IMR-90 (cell line): ENCODE measurements at places on chromosomes 4 and X. TPM values are rescaled to one million over a fixed set of nuclear protein-coding genes. Genes with fewer than 3 reads are reported as not detected.

- no peak for DNase-seq
- no peaks in the 10 kb centered on the region for H3K36me3 ChIP-seq
- no peak overlapping the region for H3K27ac ChIP-seq
- no peaks in the 10 kb centered on the region; the same call in 1 of the 2 replicates for H3K4me1 ChIP-seq
- H3K4me3 ChIP-seq = no peak overlapping the region
- H3K27me3 ChIP-seq = no peaks in the 10 kb centered on the region
These were observed 22.2 kb downstream of the GUCY1A1 start for GRCh38 chr4:155688860-155689259.

DNA sequence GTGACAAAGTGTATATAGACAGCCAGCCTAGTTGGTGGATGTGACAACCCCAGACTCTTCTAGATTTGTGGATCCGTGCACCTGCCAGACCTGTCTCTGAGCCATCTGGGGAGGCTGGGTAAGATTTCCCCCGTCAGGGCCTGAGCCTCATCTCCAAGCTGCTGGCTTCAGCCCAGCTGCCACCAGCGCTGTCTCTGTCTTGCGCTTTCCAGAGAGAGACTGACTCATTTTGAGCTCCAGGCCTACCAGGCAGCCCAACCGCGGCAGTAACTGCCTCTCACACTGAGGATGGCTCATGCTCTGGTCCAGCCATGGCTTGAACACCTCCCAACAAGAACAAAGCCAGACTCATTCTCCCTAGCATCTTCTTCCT is 26.4 kb downstream of the NOP14 start:
- H3K27ac ChIP-seq = no peak overlapping the region
- H3K27me3 ChIP-seq = no peaks in the 10 kb centered on the region
- DNase-seq = peak; percentile 58
- peaks cover 16% of the 10 kb centered on the region for H3K4me1 ChIP-seq
- H3K4me3 ChIP-seq = no peak overlapping the region

DNA sequence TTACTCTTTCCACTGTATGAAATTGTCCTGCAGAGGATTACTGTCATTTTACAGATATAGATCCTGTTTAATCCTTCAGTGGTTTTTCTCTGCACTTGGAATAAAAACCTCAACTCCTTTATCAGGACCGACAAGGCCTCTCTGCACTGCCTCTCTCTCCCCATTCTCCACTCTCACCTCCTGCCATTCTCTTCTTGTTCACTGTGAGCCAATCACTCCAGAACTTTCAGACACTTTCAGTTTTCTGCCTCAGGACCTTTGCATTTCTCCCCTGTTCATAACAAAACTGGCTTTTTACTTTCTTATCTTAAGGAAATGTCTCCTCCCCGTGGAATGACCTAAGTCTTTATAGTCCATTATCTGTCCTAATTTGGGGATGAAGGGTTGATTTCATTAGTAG is 137.3 kb downstream of the ELOVL6 start:
- no peak overlapping the region for H3K4me3 ChIP-seq
- no peak overlapping the region for H3K27ac ChIP-seq
- H3K27me3 ChIP-seq = no peaks in the 10 kb centered on the region
- DNase-seq = no peak
- H3K36me3 ChIP-seq = no peaks in the 10 kb centered on the region
- H3K4me1 ChIP-seq = peaks cover 5% of the 10 kb centered on the region; the same call in 1 of the 2 replicates

DNA sequence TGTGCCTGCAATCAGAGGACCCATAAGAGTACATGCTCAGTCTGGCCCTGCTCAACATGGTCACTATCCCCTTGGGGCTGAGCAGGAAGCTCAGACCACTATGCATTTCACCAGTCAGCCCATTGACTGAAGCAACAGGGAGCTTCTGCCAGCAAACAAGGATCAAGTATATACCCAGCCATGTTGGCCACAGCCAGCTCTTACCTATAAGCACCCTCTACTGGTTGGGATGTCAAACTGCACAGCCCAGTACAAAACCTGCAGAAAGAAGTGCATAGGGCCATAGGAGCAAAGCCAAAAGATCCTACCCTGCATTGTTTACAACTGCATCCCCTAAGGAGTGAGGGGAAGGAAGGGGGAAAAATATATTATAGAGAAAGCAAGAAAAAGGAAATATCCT is 214.4 kb upstream of the CPEB2 start:
- H3K4me1 ChIP-seq = no peaks in the 10 kb centered on the region
- H3K27me3 ChIP-seq = no peaks in the 10 kb centered on the region
- H3K36me3 ChIP-seq = no peaks in the 10 kb centered on the region
- DNase-seq = peak; percentile 13
- no peak overlapping the region for H3K4me3 ChIP-seq
- H3K27ac ChIP-seq = no peak overlapping the region

- DNase-seq = no peak
- H3K36me3 ChIP-seq = no peaks in the 10 kb centered on the region
These were observed 74.7 kb downstream of the LPAR4 start for GRCh38 chrX:78822157-78822690.

CD99L2 gene
- polyA plus RNA-seq = 41.4 and 43.0 TPM in 2 replicates

DNA sequence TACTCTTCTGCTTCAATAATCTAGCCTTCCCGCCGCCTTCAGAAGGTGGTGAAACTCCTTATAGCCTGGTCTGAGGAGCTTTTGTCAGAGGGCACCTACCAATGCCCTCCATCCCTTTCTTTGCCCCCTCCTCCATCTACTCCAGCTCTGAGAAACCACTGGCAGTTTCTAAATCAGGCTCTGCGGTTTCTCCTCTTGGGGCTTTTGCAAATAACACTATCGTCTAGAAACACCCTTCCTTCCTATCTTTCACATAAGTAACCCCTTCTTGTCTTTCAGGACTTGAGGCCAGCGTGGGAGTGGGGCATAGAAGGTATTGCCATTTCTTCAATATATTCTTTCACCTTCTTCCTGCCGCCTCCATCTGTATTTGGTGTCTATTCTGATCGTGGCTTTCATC is 1.2 kb upstream of the EFHC2 start:
- no peak overlapping the region for H3K4me3 ChIP-seq
- no peaks in the 10 kb centered on the region for H3K36me3 ChIP-seq
- no peak overlapping the region for H3K27ac ChIP-seq
- no peaks in the 10 kb centered on the region; the same call in 1 of the 2 replicates for H3K4me1 ChIP-seq
- DNase-seq = no peak
- H3K27me3 ChIP-seq = no peaks in the 10 kb centered on the region; the same call in 1 of the 2 replicates

WAS gene
- polyA plus RNA-seq = 0.09 and 0.14 TPM in 2 replicates

GRCh38 chr4:55440786-55441185 is 45.0 kb downstream of the TMEM165 start:
- no peak overlapping the region for H3K4me3 ChIP-seq
- no peaks in the 10 kb centered on the region for H3K27me3 ChIP-seq
- peaks cover 19% of the 10 kb centered on the region for H3K36me3 ChIP-seq
- H3K4me1 ChIP-seq = peaks cover 8% of the 10 kb centered on the region

DNA sequence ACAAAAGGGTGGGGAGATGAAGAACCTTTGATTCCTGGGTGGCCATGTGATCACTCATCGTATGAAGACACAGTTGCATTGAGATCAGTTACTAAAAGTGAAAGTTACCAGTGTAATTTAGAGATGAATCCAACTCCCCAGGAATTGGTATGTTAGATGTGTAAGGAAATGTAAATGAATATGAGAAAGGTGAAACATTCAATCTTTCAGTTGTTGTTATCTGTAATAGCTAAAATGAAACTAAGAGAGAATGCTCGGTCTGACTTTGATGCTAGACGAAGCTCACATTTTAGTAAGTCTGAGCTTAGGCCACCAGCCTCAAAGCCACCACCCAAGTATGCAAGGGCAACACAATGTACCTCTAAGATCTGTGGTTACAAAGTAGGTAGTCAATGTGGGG is 194.3 kb upstream of the POF1B start:
- H3K4me3 ChIP-seq = no peak overlapping the region
- no peaks in the 10 kb centered on the region for H3K4me1 ChIP-seq
- no peaks in the 10 kb centered on the region for H3K27me3 ChIP-seq
- no peaks in the 10 kb centered on the region for H3K36me3 ChIP-seq
- H3K27ac ChIP-seq = no peak overlapping the region
- no peak for DNase-seq

GRCh38 chr4:172007889-172008288 is 194.7 kb downstream of the GALNTL6 start:
- no peak overlapping the region for H3K27ac ChIP-seq
- no peaks in the 10 kb centered on the region for H3K27me3 ChIP-seq
- H3K36me3 ChIP-seq = no peaks in the 10 kb centered on the region
- no peak overlapping the region for H3K4me3 ChIP-seq
- no peak for DNase-seq
- H3K4me1 ChIP-seq = no peaks in the 10 kb centered on the region

PPEF2 gene
- polyA plus RNA-seq = not detected in 2 replicates

DNA sequence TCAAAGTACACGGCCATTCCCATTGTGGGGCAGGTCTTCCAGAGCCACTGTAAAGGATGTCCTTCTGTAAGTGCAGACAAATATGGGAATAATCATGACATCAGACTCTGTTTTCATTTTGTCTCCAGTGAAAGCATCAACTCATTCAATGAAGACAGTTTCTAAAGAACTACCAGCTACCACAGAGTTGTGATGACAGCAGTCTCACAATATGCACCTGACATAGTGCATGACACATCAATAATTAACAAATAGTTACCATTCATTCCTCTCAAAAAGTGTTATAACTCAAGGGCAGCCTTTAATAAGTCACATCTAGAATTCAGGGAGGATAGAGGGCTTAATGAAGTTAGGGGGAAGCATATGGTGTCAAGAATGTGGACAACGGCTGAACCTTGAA is 20.2 kb downstream of the MTTP start:
- no peaks in the 10 kb centered on the region for H3K27me3 ChIP-seq
- no peaks in the 10 kb centered on the region for H3K4me1 ChIP-seq
- H3K36me3 ChIP-seq = no peaks in the 10 kb centered on the region
- DNase-seq = no peak
- H3K4me3 ChIP-seq = no peak overlapping the region
- H3K27ac ChIP-seq = no peak overlapping the region

- no peaks in the 10 kb centered on the region for H3K27me3 ChIP-seq
- no peak overlapping the region for H3K4me3 ChIP-seq
- no peaks in the 10 kb centered on the region for H3K4me1 ChIP-seq
- no peaks in the 10 kb centered on the region for H3K36me3 ChIP-seq
- no peak for DNase-seq
- H3K27ac ChIP-seq = no peak overlapping the region
These were observed 1088.0 kb upstream of the PCDH7 start for GRCh38 chr4:29632199-29632598.

GRCh38 chrX:134642386-134642785 is 15.9 kb downstream of the PLAC1 start:
- no peak overlapping the region for H3K27ac ChIP-seq
- no peaks in the 10 kb centered on the region for H3K36me3 ChIP-seq
- no peaks in the 10 kb centered on the region for H3K4me1 ChIP-seq
- no peak overlapping the region for H3K4me3 ChIP-seq
- no peak for DNase-seq

- no peak overlapping the region for H3K27ac ChIP-seq
- H3K4me1 ChIP-seq = peaks cover 5% of the 10 kb centered on the region; the same call in 1 of the 2 replicates
- no peak overlapping the region for H3K4me3 ChIP-seq
- no peak for DNase-seq
These were observed 37.6 kb downstream of the ZBTB49 start for GRCh38 chr4:4327652-4328121.

DNA sequence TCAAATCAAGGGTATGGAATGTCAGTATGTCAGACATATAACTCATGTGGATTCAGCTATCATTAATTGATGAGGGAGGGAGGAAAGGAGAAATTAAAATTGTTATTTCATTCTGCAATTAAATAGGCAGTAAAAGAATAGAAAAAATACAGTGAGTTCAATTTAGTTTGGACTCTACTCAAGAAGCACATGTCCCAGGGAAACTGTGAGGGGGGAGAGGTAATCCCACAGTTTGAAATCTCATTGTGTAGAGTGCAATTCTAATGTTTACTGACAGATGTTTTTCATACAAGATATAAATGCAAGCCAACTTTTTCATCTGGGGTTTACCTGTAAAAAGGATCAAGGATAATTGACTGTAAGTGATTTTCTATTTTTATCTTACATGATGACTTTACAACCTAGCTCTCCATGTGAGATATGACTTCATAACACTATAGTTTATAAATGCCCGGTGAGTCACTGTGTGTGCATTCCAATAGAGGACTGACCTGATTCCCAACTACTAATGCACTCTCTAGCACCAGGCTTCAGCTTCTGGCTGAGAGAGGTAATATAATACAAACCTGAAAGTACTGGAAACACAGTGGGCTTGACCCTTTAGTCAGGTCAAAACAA is 35.2 kb upstream of the SCD5 start:
- no peak overlapping the region for H3K27ac ChIP-seq
- peak; percentile 94 for DNase-seq
- H3K27me3 ChIP-seq = no peaks in the 10 kb centered on the region
- peaks cover 32% of the 10 kb centered on the region for H3K36me3 ChIP-seq
- H3K4me1 ChIP-seq = peaks cover 2% of the 10 kb centered on the region; the same call in 1 of the 2 replicates

- no peaks in the 10 kb centered on the region for H3K27me3 ChIP-seq
- H3K4me1 ChIP-seq = peaks cover 2% of the 10 kb centered on the region; the same call in 1 of the 2 replicates
- H3K36me3 ChIP-seq = 0 out of 2 replicates have a peak, but pooled peaks cover 3% of the 10 kb centered on the region
- no peak overlapping the region for H3K4me3 ChIP-seq
These were observed 56.6 kb upstream of the RHOH start for GRCh38 chr4:40140196-40140595.

DNA sequence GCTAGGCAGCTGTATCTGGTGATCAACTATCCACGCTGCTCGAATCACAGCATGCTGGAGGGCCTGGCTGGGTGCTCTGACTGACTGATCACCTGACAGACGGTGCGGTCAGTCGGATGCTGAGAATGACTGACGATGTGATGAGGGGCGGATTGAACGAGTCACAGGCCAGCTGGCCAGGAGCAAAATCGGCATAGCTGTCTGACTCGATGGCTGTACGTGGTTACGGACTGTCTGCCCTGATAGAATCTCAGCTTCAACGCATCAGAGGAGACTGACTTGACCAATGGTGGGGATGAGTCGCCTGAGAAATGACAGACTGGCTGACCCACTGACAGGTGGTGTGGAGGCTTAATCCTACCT is 1.0 kb upstream of the SUV39H1 start:
- no peak overlapping the region; the same call in 1 of the 2 replicates for H3K27ac ChIP-seq
- peak overlapping the region; percentile 64 for H3K4me3 ChIP-seq
- H3K36me3 ChIP-seq = peaks cover 2% of the 10 kb centered on the region; the same call in 1 of the 2 replicates
- H3K4me1 ChIP-seq = peaks cover 8% of the 10 kb centered on the region; the same call in 1 of the 2 replicates
- peak; percentile 28 for DNase-seq

SMIM10L2A gene
- 0.09 and 0.10 TPM in 2 replicates for polyA plus RNA-seq

DNA sequence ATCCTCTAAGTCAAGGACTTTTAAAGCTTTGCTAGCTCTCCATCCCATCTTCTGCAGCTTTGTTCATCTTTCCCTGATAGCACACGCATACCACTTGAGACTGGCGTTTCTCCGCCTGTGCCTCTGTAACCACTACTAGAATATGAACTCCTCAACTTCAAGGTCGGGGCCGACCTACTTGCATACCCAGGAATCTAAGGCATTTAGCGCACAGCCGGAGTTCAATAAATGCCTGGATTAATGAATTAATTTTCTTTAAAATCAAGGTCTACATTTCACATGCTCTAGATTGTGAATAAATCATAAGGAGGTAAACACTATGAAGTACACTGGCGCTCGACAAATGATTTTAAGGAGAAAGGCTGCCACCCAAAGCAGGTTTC is 89.3 kb downstream of the HNRNPD start:
- no peak for DNase-seq
- peak overlapping the region; percentile 50 for H3K4me3 ChIP-seq
- H3K36me3 ChIP-seq = no peaks in the 10 kb centered on the region
- H3K27me3 ChIP-seq = peaks cover 2% of the 10 kb centered on the region; the same call in 1 of the 2 replicates
- no peaks in the 10 kb centered on the region for H3K4me1 ChIP-seq
- H3K27ac ChIP-seq = no peak overlapping the region

DIAPH2 gene
- polyA plus RNA-seq = 3.4 and 3.6 TPM in 2 replicates

IL2 gene
- not detected in 2 replicates for polyA plus RNA-seq
